ENCODE measurements at places on chromosomes 4 and X.
A peak's percentile ranks its signal among the peaks of the same experiment; 100 is the strongest.

DNA sequence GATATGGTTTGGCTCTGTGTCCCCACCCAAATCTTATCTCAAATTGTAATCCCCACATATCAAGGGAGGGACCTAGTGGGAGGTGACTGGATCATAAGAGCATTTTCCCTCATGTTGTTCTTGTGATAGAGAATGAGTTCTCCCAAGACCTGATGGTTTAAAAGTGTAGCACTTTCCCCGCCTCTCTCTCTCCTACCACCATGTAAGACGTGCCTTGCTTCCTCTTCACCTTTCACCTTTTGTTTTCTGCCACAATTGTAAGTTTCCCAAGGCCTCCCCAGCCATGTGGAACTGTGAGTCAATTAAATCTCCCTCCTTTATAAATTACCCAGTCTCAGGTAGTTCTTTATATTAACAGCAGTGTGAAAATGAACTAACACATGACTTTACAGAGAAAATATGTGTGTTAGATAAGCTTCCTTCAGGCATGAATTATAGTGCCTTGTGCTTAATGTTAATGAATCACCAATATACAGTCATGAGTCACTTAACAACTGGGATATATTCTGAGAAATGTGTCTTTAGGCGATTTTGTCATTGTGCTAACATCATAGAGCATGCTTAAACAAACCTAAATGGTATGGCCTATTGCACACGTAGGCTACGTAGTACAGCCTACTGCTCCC is 37.9 kb downstream of the PDGFC start:
- no peak for DNase-seq

DNA sequence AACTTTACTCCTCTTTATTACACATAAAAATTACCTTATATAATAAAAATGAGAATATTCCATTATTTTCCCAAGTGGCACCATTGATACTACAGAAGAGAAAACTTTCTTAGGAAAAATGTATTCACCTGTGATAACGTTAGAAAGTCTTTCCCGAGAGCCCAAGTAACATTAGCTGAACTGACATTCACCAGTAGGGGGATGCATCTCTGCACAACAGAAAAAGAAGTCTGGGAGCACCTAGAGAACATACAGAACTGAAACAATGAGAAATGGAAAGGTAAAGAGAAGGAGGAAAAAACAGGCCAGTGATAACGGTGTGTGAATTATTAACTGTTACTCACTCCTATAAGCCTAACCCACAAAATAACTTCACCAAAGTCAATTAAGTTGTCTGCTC is 423.3 kb downstream of the CENPC start:
- DNase-seq, result no peak

GRCh38 chrX:114038358-114038757 is 545.5 kb upstream of the HTR2C start:
- DNase-seq, result no peak

DNA sequence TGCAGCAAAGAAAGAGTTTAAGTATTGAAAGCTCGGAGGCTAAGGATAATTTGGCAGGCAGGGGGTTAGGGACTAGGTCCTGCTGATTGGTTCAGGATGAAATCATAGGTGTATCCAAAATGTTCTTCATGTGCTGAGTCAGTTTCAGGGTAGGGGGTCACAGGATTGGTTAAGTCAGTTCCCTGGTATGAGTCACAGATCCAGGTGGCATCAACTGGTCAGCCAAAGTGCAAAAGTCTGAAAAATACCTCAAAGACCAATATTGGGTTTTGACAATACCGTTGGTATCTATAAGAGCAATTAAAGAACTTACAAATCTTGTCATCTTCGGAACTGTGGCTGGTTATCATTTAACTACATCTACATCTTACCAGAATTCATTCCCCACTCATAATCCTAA is 25.6 kb upstream of the PRDM8 start:
- DNase-seq, result no peak

GRCh38 chr4:184472614-184473498 is 1.5 kb downstream of the IRF2 start:
- peak; percentile 76 for DNase-seq
